ENCODE measurements at places on chromosomes 6 and 20.

DNA sequence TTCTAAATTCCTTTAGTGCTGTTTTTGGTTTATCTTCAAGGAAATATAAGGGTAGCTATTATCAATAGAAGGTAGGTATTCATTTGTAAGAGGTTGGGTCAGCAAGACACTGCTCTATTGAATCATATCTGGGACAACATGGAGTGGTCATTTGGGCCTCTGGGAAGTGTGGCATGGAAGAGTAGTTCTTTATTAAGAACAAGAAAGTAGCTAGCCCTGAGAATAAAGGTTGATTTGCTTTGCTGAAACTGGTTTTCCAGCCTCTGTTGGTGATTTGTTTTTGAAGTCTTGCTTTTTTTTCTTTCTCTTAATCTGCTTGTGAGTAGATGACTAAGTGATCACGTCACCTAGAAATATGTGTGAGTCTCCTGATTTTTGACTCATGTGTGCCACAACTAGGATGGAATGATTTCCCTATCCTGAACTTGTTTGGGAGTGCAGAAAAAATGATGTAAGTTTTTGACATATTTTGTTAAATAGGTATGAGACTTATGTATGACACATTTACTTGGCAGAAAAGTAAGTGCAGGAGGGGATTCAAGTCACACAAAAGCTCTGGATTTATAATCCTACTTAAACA is 381.8 kb downstream of the CENPW start:
- DNase-seq: no peak

DNA sequence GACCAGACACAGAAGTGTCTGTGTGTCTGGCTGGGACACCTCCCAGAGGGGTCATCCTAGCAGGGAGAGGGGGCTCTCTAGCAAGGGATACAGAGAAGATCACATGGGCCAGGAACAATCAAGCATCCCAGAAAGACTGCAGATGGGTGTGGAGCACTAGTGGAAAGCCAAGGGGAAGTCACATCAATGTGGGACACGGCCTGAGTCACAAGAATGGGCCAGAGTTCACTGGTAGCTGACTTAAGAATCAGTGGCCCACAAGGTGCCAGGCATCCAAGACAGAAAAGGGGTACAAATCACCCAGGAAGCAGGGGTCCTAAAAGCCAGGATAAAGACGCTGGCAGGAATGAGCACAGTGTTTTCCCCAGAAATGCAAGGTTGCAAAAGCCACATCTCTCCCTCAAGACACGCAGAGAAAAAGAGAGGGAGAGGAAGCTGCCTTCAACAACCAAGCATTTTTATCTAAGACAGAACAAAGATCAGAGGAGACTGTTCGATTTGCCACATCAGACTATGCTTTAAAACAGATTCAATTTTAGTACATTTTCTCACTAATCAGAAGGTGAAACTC is 113.6 kb upstream of the DST start:
- DNase-seq: no peak

DNA sequence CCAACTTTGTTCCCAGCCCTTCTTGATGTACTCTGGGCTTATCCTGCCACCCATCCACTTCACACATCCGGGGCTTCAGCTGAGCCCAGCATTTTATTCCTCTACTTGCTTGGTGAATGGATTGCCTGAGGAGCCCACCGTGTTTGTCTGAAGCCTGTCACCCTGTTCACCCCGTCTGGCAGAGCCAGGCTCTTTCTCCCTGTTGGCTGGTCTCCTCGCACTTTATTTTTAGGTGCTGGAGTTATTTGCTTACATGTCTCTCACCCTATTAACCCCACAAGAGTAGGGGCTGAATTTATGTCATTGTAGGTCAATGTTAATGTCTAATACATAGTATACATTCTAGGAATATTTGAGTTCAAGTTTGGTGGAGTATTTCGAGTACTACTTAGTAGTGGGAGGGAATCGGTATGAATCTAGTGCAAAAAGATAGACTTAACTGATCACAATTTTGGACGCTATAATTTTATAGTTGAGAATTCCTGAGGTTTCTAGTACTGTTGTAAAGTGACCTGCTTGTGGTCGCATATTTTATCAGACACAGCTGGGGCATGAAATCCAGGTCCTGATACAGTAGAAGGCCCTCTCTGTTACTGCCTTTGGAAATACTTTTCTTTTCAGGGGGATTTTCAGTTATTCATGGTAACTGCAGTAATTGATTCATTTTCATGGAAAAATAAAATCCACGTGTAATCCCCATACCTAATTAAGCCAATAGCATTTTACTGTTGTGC is 10.8 kb downstream of the JARID2 start:
- no peak for DNase-seq

DNA sequence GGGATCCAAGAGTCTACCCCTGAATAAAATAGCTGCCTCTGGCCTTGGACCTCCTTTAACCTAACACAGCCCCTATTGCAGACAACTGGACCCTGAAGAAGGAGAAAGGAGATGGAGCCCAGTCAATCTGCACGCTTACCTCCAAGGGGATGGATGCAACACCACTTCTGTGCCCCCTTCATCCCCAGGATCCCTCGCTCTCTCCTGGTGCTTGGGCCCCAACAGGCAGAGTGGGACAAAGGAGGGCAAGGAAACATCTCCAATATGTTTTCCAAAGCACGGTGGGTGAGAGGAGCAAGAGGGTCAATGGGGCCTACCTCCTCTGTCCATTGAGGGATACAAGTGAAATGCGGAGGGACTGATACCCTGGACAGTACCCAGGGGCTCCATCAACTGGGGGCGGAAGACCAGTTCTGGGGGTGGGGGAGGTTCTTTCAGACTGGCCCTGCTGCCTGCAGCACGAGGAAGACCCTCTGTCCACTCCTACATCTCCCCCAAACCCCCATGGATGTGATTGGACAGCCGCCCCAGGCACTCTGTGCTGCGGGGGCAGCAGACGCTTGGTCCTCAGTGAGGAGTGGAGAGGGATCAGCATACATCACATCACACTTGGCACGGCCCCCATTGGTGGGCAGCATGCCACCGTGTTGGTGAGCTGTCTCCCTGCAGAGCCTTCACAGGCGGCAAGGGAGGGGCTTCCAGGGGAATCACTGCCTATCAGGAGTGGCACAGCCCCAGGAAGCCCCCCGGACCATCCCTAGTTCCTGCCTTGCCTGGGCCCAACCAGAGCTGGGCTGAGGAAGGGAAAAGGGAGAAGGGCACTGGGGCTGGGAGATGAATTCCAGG is 70.6 kb downstream of the MRPL14 start:
- DNase-seq: no peak

DNA sequence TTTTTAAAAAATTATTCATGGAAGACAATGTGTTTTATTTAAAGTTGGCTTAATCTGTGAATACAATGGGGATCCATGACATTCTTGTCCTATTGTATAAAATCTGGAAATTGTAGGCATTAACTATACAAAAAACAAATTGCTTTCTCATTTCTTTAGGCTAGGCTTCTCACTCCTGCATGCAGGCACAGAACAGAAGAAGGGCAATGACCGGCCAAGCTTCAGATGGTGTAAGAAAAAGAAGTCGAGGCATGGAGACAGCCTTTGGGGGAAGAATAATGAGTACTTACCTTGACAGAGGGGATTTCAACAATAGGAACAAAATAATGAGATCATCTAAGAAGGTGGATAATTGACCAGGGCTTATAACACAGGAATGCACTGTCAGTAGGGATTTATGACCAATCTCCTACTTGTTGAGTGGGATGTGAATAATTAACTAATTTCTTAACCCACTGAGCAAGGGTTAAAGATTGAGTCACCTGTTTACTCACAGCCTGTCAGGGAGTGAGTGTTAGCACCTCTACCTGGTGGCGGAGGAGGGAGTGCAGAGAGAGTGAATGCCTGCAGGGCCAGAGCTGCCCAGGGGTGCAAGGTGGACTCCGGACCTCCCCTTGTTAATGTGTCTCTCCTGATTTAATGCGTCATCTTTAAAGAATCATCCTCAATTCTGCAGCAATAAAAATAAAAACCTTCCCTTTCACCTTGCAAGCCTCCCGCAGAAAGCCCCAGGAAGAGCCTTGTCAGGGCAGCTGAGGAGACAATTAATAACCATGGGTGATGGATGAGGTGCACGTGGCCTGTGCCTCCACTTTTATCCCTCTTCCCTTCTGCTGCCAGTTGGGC is 3.9 kb downstream of the SLC22A2 start:
- DNase-seq: no peak

DNA sequence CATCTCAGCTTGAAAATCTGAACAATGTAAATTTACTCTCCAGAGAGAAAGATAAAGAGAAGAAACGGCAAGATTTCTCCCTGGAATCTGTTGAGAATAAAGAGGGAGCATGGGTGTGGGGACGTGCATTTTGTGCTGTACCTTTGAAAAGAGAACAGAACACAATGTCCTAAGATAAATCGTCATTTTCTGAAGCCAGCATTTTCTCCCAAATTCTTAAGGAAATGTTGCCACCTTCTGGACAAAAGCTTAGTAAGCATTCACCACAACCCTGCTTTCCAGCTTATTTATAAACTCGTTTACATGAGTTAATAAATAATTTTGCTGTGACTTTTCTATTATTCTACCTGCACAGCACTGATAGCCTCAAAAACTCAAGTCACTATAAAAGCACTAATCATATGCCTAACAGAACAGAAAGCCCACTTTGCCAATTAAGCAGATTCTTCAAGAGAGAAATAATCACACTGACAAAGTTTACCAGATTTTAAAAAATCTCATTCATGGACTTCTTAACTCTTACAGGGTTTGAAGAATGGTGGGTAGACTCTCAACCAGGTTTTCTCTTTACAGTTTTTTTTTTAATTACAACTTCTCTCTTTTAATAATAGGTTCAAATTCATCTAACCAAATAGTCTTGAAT is 155.8 kb downstream of the MBOAT1 start:
- DNase-seq: no peak
